ENCODE measurements at places on chromosomes 2 and 18. TPM values are rescaled to one million over a fixed set of nuclear protein-coding genes. Genes with fewer than 3 reads are reported as not detected.
A peak's percentile ranks its signal among the peaks of the same experiment; 100 is the strongest.

GRCh38 chr2:240611601-240612210 lies 13.6 kb upstream of the GPR35 start:
- peaks cover 8% of the 10 kb centered on the region for H3K27me3 ChIP-seq
- no peak overlapping the region for H3K27ac ChIP-seq

Gene PLCD4
- total RNA-seq = 0.28 TPM

GRCh38 chr18:29226213-29226612 lies 1049.3 kb upstream of the CDH2 start:
- peaks cover 14% of the 10 kb centered on the region for H3K36me3 ChIP-seq
- no peak overlapping the region for H3K4me3 ChIP-seq
- no peak for DNase-seq
- no peaks in the 10 kb centered on the region for H3K27me3 ChIP-seq
- peaks cover 19% of the 10 kb centered on the region for H3K4me1 ChIP-seq

Gene ABCG5
- total RNA-seq = not detected

GRCh38 chr2:237073552-237073951 lies 12.1 kb upstream of the COPS8 start:
- H3K36me3 ChIP-seq = no peaks in the 10 kb centered on the region
- no peak for DNase-seq
- H3K4me3 ChIP-seq = no peak overlapping the region
- no peaks in the 10 kb centered on the region for H3K27me3 ChIP-seq
- no peaks in the 10 kb centered on the region for H3K4me1 ChIP-seq

DNA sequence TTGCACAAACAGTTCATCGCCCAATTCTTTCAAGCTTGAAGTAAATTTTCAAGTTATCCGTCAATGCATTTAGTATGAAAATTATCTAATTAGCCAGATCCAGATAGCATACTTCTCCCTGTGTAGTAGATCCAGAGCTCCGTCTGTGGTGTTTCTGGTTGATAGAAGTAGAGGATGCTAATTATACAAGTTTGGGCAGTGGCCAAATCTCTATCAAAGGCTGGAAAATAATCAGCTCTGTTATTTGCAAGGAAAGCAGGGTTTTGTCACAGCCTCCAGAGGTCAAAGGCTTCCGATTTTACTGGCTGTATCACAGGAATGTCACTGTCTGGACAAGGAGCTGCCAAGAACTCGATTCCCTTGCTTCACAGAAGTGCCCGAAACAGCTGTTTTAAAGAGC lies 28.6 kb downstream of the LRRC30 start:
- H3K4me1 ChIP-seq = no peaks in the 10 kb centered on the region
- DNase-seq = no peak
- no peaks in the 10 kb centered on the region for H3K27me3 ChIP-seq
- H3K27ac ChIP-seq = no peak overlapping the region
- H3K36me3 ChIP-seq = no peaks in the 10 kb centered on the region

Gene TUBA4B
- total RNA-seq = not detected

Gene TANC1
- total RNA-seq = 8.5 TPM

Gene DSG2
- 117 TPM for total RNA-seq

GRCh38 chr2:191115804-191116203 lies 35.0 kb downstream of the STAT4 start:
- H3K27ac ChIP-seq = no peak overlapping the region
- no peak for DNase-seq
- no peaks in the 10 kb centered on the region for H3K36me3 ChIP-seq
- H3K27me3 ChIP-seq = no peaks in the 10 kb centered on the region
- H3K4me3 ChIP-seq = no peak overlapping the region

DNA sequence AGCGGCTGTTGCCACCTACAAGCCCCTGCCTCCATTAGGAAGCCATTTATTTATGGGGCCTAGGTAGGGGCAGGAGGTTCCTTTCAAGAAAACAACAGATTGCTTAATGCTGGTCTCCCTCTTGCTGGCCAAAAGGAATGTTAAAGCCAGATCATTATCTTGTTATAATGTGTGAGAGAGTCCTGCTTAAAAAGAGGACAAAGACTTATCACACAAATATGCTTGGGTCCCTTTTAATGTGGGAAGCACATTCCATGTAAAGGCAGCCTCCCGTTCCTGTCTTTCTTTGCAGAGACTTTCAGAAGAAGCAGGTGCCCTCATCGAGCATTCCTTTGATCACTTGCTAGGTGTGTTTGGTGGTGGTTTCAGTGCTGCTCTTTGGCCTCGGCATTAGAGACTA lies 76.4 kb downstream of the AGAP1 start:
- H3K27me3 ChIP-seq = no peaks in the 10 kb centered on the region
- H3K4me1 ChIP-seq = peaks cover 52% of the 10 kb centered on the region
- H3K36me3 ChIP-seq = peaks cover 15% of the 10 kb centered on the region
- DNase-seq = no peak

Gene C2orf66
- not detected for total RNA-seq

Gene STPG4
- total RNA-seq = not detected

- no peak overlapping the region for H3K27ac ChIP-seq
- no peak overlapping the region for H3K4me3 ChIP-seq
- H3K4me1 ChIP-seq = peaks cover 10% of the 10 kb centered on the region
- H3K36me3 ChIP-seq = peaks cover 4% of the 10 kb centered on the region
Observed at GRCh38 chr2:134452042-134452733, 198.3 kb downstream of the MGAT5 start.

GRCh38 chr2:134718817-134719814 lies at the start of gene TMEM163:
TMEM163 (minus strand) TSS chr2:134719000.
- H3K36me3 ChIP-seq = no peaks in the 10 kb centered on the region
- no peak within 1 kb of the TSS for H3K27ac ChIP-seq
- H3K27me3 ChIP-seq = peaks cover 78% of the 10 kb centered on the region
- H3K4me3 ChIP-seq = peak within 1 kb of the TSS; percentile 76

Gene PARD6G
- total RNA-seq = 14.4 TPM

- H3K36me3 ChIP-seq = no peaks in the 10 kb centered on the region
- peaks cover 72% of the 10 kb centered on the region for H3K27me3 ChIP-seq
- H3K4me1 ChIP-seq = peaks cover 37% of the 10 kb centered on the region
- H3K27ac ChIP-seq = peak overlapping the region; percentile 84
- DNase-seq = peak; percentile 42
Observed at GRCh38 chr18:76494231-76495005, 624 bp downstream of the ZNF516 start.

- H3K27ac ChIP-seq = peak overlapping the region; percentile 94
- no peaks in the 10 kb centered on the region for H3K36me3 ChIP-seq
- peaks cover 65% of the 10 kb centered on the region for H3K4me1 ChIP-seq
- H3K4me3 ChIP-seq = no peak overlapping the region
- peak; percentile 63 for DNase-seq
- H3K27me3 ChIP-seq = peaks cover 25% of the 10 kb centered on the region
Observed at GRCh38 chr2:129191530-129191929, 787.9 kb upstream of the RAB6C start.

Gene FOXI3
- total RNA-seq = 13.5 TPM

Data from WTC11 (cell line).